ENCODE measurements at places on chromosomes 7 and 10.
A peak's percentile ranks its signal among the peaks of the same experiment; 100 is the strongest.

- no peak for DNase-seq
Measured at GRCh38 chr7:100686201-100686821, 7.7 kb downstream of the GIGYF1 start.

- DNase-seq: no peak
Measured at GRCh38 chr10:76160446-76161300, 729.2 kb downstream of the LRMDA start.

- DNase-seq: no peak
Measured at GRCh38 chr10:59793919-59794318, 40.7 kb upstream of the MRLN start.

GRCh38 chr10:100887761-100888296 is 24.9 kb upstream of the SLF2 start:
- DNase-seq: no peak

DNA sequence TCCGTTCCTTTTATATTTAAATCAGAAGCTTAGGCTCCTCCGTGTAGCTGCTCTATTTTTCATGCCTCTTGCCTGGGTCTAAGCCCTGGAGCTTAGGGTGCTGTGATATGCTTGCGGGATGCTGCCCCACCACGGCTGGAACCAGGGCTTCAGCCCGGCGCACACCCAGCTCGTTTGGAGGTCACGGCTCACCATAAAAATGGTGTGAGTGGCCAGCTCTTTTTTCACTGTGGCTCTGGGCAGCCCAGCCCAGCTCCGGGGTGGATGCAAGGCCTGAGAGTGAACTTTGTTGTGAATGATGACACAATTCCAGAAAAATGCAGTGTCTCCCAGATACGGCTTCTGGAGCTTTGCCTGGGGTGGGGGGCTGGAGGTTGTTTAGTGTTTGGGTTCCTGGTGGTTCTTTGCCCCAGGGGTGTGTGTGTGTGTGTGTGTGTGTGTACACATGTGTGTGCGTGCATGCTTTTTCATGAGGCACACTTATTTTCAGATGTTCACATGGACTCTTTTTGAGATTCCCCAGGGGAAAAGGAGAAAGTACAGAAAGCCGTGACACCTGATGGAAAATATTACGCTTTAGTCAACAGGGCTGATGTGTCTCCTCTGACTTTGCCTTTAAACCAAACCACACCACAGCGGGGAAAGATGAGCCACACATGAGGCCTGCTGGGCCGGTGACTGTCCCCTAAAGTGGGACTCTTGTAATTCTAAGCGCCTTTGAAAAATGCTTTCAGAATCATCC is 46.2 kb downstream of the GRK5 start:
- DNase-seq: peak; percentile 85

GRCh38 chr10:16195178-16195769 is 241.5 kb upstream of the PTER start:
- DNase-seq: no peak

- DNase-seq: peak; percentile 98
Measured at GRCh38 chr7:151754142-151754590, 122.7 kb downstream of the PRKAG2 start.

- no peak for DNase-seq
Measured at GRCh38 chr10:122461367-122461728, at the start of gene HTRA1. Gene HTRA1, plus strand, starts transcription at chr10:122461553. Its CDS starts 100 bp downstream, at chr10:122461653.

DNA sequence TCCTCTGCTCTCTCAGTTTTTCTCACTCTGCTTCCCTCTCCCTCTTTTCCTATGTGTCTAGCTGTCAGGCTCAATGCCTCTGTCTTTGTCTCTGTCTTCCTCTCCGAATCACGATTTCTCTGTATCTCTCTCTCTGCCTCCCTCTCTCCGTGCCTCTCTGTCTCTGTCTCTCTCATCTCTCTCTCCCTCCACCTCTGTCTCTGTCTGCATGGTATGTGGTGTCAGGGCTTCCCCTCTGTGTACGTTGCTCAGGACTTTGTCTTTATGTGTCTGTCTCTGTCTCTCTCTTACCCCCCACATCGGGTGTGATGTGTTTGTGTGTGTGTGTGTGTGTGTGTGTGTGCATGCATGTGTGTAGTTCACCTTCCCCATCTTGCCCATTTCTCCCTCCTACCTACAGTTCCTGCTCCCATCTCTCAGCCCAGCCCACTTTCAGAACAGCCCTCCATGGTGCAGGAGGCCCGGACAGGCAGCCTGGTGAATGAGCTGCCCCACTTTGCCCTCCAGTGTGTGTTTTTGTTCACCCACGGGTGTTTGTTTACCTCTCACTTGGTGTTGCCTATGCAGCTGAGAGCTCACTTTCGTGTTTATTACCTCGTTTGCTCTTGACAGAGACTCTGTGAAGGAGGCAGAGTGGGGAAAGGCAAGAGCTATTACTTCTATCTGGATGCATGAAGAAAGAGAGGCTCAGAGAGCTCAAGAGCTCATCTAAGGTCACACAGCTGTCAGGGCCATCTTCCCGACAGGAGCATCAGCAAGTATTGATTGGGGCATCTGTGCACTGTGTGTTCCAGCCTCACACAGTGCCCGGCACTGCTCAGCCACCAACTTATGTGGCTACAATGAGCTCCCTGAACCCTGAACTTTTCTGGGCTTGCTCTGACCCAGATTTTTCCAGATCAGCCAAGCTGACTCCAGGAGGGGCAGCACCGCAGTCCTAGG is 163.5 kb upstream of the ZMIZ1 start:
- DNase-seq: no peak

DNA sequence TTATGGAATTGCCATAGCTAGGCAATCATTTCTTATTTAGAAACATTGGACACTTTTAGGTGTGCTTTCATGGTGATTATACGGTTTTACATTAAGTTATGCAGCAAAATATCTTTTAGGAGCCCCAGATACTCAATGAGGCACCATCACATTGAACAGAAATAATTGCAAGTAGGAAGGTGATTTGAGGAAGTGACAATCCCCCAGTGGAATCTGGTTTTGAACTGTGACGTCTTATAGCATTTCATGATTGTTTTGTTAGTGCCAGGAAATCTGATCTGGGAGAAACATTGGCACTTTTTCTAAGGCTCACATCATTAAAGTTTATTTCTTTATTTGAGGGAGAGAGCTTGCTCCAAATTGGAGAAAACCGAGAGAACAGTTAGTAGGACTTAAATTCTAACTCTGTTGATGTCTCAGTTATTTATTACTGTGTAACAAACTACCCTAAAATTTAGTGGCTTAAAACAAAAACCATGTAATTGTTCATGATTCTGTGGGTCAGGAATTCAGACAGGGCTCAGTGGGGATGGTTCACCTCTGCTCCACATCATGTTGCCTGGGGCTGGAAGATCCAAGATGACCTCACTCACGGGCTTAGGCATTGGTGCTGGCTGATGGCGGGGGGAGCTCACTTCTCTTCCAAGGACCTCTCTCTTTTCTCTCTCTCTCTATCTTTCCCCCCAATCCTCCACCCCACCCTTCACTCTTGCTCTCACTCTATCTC is 78.2 kb upstream of the STEAP1B start:
- DNase-seq: peak; percentile 84

DNA sequence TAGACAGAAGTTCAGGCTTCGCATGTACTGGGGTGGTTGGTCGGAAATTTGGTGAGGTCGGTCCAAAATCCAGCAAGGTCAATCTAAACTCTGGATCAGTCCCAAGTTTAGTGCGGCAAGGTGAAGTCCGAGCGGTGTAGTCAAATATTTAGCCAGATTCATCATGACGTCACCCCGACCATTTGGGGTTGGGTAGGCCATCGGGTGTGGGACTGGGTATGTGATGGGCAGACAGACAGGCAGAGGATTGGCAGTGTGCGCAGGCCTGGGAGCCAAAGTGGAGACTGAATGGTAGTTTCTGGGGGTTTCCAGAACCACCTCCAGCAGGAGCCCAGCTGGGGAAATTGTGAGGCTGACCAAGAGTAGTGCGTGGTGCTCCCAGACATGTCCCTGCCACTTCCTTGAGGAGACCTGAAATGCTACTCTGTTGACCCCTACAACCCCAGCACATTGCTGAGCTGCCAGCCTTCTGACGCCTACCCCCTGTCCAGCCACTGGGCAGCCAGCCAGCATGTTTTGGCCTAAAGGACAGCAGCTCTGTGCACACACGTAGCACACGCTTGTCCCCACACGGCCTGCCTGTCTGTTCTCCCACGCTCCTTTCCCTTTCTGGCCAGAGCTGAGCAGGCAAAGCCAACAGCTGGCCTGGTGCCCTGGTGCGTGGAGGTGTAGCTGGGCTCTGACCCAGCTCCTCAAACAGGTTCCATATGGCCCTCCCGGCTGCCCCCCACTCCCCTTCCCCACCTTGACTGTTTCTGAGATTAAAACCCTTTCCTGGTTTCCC is 55.9 kb downstream of the FAM241B start:
- DNase-seq: no peak

DNA sequence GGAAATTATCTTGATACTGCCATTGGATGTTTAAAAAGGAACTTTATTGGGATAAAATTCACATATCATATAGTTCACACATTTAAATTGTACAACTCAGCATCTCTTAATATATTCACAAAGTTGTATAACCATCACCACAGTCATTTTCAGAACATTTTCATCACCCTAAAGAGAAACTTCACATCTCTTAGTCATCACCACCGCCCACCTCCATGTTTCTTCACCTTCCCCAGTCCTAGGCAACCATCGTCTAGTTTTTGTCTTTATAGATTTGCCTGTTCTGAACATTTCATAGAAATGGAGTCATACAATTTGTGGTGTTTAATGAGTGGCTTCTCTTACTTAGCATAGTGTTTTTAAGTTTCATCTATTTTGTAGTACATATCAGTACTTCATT is 96.6 kb downstream of the ANKRD30A start:
- DNase-seq: no peak

DNA sequence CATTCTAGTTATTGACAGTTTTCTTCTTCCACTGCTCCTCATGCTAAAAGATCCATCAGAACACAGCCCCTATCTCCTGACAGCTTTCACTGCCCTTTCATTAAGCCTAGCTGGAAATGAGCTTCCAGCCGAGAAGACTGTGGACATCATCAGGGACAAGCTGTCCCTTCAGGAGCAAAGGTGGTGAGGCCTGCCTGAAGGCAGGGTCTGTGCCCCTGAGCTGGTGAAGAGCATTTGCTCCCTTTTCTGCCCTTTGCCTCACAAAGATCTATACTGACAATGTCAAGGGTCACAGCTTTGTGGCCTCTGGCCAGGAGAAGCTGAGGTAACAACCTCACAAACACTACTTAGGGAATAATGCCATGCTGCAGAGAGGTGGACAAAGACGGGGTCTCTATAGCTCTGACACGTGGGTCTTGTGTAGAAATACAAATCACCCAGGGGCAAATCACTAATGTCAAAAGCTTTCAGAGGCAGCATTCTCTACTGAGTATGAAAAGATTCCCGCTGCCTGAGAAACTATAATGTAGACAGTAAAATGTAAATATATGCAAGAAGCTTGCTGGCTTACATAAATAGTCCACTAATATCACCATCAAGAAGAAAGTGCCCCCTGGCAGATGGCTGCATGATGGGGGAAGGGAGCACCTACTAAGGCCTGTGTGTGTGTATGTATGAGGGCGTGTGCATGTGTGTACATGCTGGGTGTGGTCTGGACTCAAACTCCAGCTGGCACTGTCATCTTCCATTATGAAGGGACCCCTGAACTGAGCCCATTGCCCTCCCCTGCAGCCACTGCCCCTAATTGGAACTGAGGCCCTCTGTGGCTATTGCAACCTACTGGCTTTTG is 55.8 kb downstream of the HBP1 start:
- no peak for DNase-seq

DNA sequence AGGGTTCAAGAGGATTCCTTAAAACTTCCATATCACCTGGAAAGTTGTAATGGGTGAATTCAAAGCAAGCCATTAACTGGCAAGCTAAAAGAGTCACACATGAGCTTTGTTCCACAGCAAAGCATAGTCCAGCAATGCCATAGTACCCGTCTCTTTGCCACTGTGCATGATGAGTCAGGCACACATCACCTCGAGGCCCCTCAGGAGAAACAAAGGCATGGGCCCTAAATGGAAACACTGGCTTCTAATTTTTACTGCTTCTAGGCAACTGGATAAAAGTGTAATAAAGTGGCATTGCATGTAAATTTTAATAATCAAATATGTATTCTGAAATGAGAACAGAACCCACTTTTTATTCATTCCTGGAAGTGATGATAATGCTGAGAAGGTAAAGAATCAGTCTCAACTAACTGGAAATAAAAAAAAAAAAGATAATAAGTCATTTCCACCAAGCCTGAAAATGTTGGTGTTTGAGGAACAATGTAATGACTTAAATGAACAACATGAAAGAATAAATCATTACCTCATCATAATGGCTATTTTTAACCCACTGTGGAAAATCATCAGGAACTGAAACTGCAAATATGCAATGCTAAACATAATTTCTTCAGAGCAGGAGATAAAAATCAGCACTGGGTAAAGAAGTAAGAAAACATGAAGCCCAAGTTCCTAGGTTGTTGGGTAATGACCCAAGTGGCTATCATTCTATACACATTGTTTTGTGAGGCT is 104.9 kb downstream of the CDK6 start:
- no peak for DNase-seq

- peak; percentile 54 for DNase-seq
Measured at GRCh38 chr7:132865366-132866143, 216.3 kb downstream of the CHCHD3 start.

- no peak for DNase-seq
Measured at GRCh38 chr7:93895859-93896600, 5.5 kb upstream of the TFPI2 start.

- no peak for DNase-seq
Measured at GRCh38 chr7:45962861-45963260, 41.8 kb upstream of the IGFBP3 start.

DNA sequence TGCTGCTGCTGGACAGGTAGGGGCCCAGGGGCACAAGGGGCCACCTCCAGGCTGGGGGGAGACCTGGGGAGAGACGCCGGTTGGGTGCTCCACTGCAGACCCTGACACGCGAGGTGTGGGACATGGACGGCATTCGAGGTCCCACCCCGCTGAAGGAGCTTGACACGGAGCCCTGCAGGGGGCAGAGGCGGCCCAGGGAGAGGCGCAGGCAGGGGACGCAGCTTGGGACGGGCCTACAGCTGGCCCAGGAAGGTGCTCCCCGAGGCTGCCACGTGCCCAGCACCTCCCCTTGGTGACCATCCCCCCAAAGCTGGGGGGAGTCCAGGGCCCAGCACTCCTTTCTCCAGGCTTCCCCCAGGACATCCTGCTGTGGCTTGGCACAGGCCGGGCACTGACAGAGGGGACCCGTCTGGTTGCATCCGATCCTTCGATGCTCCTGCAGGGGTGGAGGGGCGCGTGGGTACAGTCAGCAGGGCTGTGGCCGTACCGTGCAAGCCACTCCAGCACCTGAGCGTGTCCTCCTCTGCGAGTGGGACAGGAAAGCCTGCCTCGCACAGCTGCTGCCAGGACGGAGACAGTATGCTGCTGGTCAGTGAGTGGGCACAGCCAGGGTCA is 174.4 kb downstream of the ELFN1 start:
- DNase-seq: no peak

Data from AG09309 (cell line).